ENCODE measurements at places on chromosomes 11 and 22.
A peak's percentile ranks its signal among the peaks of the same experiment; 100 is the strongest.

GRCh38 chr11:104033561-104033960, 2.9 kb upstream of the DDI1 start:
- DNase-seq: no peak

GRCh38 chr11:102830001-102830727, 13.2 kb downstream of the MMP3 start:
- DNase-seq: no peak

- DNase-seq: no peak
Measured at GRCh38 chr22:48850658-48851287, 976.9 kb downstream of the BRD1 start.

GRCh38 chr22:36243986-36244385, 4.7 kb upstream of the APOL2 start:
- no peak for DNase-seq

GRCh38 chr11:58771458-58771855, 39.7 kb upstream of the GLYAT start:
- no peak for DNase-seq

GRCh38 chr11:124535552-124536232, 7.8 kb downstream of the OR8B12 start:
- no peak for DNase-seq

GRCh38 chr22:28014211-28015045, 95.4 kb upstream of the PITPNB start:
- DNase-seq: no peak

DNA sequence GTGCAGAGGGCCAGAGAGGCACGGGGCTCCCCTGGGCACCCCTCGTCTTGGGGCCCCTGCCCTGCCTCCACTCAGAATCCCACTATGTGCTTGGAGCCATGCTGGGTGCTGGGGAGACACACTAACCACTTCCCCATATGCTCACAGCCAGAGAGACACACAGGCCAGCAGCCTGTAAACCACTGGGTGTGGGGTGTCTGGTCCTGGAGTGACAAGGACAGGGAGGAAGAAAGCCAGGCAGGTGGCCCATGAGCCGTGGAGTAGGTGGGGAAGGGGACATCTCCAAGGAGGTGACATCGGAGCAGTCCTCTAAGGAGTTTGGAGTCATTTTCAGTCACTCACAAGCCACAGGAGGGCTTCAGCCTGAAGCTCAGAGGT, 58.9 kb downstream of the CDKN1C start:
- peak; percentile 47 for DNase-seq

DNA sequence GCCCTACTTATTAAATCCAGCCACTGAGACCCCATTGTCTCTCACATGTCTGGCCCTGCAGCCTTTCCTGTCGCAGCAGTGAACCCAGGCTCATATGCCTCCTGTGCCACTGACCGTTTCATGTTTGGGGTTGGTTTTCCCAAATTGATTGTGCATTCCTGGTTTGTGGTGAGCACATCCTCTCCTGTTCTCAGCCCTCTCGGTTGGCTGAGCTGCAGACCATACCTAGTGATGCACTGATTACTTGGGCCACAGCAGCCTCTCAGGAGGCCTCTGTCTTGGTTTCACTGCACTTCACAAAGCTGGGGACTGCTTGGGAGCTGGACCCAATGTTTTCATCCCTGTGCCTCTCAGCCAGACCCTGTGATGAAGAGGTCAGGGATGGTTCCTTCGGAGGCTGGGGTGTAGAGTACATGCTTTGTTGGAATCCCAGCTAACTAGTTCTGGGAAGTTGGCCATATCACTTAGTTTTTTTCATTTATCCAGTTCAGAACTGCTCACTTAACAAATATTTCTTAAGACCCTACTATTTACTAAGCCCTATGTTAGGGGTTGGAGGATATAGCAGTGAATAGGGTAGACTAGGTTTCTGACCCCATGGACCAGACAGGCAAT, 30.9 kb downstream of the PARVA start:
- DNase-seq: no peak

GRCh38 chr22:43396934-43397457, 14.8 kb upstream of the MPPED1 start:
- no peak for DNase-seq

DNA sequence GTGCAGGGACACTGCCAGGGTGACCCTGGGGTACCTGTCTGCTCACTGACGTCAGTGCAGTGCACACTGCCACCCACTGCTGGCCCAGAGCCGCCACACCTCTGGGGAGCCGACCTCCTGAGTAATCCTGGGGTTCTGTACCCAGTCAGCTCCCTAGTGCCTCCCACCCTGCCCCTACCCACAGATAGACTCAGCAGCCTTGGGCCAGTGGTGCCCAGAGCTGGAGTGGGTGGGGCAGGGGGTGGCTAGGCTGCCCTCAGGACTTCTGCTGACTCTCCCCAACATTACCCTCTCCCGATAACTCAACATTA, 5.8 kb downstream of the NRXN2 start:
- no peak for DNase-seq

DNA sequence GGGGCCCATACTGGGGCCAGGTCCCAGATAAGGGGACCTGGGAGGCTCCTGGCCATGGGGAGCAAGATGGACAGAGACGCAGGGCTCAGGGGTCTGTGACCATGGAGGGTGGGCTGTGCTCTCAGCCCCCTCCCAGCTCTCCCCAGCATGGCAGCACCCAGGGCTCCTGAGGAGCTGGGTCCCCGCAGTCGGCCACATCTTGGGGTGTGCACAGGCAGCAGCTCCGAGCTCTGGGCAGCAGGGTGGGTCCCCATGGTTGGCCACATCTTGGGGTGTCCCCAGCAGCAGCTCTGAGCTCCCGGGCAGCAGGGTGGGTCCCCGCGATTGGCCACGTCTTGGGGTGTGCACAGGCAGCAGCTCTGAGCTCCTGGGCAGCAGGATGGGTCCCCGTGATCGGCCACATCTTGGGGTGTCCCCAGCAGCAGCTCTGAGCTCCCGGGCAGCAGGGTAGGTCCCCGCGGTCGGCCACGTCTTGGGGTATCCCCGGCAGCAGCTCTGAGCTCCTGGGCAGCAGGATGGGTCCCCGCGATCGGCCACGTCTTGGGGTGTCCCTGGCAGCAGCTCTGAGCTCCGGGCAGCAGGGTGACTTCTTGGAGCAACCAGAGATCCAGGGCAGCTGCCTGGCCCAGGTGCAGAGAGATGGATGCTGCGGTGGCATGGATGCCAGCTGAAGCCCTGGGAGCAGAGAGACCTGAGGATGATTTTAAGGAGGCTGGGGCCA, 18.3 kb upstream of the MUC5B start:
- no peak for DNase-seq

DNA sequence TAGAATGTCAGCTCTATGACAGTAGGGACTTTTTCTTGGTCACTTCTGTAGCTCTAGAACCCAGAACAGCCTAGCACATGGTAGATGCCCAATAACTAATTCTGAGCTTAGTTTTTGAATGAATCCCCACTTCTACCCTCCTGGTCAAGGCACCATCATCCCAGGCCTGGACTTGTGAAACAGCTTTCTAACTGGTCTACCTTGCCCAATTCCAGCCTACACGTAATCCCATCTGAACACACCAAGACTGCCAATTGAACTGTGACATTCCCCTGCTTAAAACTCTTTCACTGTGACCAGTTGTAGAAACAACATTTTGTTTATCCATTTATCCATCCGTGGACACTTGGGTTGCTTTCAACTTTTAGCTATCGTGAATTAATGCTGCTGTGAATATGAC, 6.1 kb upstream of the FOLR3 start:
- DNase-seq: no peak

DNA sequence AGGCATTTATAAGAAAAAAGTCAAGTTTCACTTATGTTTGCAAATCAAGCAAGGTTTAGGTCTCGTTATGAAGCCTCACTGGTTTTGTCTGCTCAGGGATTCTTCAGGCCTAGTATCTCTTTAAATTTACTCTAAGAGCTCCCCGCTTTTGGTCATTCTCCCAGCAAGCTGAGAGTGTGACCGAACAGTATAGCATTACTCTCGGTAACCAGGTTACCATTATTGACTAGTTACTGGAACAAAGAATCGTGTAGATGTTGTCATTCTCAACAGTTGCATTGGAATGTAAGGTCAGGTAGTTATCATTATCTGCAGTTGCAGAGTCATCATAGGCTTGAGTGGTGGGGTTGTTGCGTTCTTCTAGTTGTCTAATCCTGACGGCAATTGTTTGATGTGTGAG, 9.8 kb upstream of the USP2 start:
- no peak for DNase-seq

Data from GF-D8 (cell line).